ENCODE measurements at places on chromosomes 1 and 21.

DNA sequence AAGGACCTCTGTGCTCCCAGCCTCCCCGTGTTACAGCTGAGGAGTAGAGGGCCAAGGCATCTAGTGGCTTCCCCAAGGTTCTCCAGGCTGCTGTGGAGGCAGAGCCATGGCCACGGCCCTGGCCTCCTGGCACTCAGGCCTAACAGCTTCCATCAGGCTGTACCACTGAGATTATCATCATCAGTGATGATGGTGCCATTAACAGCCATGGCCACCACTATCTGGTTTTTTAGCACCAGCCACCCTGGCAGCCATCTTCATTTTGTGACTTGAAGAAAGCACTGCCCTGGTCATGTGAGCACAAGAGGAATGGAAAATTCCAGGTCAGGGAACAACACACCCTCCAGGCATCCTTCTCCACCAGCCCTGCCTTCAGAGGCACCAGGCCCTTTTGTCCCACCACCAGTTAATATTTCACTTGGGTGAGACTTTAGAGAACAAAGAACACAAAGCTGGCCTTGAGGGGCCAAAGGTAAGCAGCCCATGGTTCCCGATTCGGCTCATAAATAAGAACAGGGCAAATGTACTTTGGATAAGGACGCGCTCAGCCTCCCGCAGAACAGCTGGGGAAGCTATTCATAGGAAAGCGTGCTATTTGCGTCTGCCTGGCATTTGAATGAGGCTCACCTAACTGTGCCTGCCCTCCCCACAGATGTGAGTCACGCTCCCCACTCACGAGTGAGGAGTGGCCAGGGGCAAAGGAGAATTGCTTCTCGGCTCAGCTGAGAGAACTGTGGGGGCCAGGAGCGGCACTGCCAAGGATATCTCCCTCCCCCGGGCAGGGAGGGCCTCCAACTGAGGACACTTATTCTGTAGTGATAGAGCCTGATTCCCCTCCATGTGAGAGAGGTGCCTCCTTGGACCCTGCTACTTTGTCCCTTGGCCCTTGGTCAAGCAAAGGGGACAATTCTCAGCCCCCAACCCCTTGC is 95.6 kb downstream of the CD58 start:
- no peak for DNase-seq

DNA sequence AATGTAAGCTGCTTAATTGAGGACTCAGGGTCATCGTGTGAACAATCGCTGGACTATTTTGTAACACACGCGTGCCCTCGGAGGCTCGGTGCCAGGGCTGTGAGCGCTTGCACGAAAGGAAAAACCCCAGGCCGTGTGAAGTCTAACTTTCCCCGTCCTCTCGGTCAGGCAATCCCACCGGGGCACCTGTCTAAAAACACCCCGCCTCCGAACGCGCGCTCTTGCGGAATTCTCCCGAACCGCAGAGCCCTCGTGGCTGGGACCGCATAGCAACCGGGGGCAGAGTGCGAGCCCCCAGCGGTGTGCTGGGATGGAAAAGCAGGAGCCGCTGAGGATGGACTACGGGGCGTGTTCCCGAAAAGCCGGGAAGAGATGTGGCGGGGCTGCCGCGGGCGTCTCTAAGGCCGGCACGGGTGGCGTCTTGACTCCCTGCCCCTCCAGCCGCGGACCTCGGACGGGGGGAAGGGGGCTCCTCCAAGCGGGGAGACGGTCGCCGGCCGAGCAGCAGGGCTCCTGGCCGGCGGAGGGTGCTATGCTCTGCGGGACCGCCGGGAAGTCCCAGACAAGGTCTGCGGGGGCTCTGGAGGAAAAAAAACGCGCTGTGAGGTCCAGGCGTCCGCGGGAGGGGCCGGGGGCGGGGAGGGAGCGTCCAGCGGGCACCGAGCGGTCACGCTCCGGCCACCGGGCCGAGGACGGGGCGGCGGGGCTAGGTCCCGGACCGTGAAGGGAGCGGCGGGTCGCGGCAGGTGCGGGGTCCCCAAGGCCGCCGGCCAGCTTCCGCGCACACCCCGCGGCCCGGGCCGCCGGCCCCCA is 936 bp downstream of the ZBTB21 start:
- DNase-seq: peak; percentile 33

GRCh38 chr1:6544831-6545230 is 9.5 kb downstream of the NOL9 start:
- no peak for DNase-seq

- DNase-seq: no peak
Observed at GRCh38 chr1:3411806-3412205, 42.7 kb upstream of the ARHGEF16 start.

GRCh38 chr1:40697436-40697835 is 5.9 kb downstream of the NFYC start:
- DNase-seq: no peak

DNA sequence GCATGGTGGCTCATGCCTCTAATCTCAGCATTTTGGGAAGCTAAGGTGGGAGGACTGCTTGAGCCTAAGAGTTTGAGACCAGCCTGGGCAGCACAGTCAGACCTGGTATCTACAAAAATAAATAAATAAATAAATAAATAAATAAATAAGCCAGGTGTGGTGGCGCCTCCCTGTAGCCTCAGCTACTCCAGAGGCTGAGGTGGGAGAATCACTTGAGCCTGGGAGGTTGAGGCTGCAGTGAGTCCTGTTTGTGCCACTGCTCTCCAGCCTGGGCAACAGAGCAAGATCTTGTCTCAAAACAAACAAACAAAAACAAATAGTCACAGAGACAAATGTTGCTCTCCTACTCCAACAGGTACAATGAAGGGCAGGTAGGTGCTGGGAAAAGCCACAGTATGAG is 242.4 kb upstream of the POU3F1 start:
- DNase-seq: no peak

DNA sequence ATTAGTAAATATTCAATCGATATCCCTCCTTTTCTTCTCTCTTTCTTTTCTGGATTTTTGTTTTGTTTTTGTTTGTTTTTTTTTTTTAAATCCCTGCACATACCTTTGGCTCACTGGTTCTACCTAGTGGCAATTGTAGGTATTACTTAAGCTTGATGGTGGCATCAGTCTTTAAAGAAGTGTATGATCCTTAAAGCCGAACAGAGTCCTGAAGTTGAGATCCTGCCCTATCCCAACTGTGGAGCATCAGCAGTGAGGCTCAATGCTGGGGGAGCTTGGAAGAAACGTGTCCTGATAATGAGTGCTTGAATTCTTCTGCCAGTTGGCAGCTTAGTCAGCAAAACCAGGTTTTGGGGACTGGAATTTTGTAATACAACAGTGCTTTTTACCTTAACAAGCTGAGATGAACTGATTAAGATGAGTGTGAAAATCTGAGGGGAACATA is 60.8 kb downstream of the FASLG start:
- peak; percentile 36 for DNase-seq

DNA sequence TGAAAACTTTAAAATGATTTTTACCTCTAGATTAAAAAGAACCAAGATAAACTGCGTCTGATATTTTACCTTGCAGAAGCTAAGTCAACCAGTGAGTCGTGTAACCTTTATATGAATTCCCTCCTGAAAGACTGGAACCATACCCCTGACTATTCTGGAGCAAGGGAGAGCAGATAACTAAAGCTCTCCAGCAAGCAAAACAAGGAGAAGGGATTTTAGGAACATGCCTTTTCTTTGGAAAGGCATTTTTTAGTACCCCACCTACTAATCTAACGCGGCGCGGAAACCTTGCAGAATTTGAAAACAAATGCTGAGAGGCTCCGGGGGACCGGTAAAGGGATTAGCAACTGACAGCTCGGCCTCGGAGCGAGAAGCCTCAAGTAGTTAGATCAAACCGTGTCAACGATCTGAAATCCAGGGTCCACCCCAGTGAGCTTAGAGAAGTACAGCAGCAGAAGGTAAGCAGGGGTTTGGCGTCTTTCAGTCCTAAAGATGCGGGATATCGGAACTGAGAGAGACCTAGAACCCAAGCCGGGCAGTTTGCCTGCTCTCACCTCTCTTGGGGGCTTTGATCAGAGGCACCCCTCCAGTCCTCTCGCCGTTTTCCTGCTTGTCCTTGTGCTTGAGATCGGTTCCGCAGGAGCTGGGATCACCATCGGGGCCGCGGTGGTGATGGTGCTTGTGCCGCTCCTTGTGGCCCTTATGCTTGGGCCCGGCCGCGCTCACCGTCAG is 954 bp downstream of the RSBN1 start:
- peak; percentile 21 for DNase-seq

Measured in effector memory CD8-positive, alpha-beta T cell (primary cell).